ENCODE measurements at places on chromosomes 3 and 15.

DNA sequence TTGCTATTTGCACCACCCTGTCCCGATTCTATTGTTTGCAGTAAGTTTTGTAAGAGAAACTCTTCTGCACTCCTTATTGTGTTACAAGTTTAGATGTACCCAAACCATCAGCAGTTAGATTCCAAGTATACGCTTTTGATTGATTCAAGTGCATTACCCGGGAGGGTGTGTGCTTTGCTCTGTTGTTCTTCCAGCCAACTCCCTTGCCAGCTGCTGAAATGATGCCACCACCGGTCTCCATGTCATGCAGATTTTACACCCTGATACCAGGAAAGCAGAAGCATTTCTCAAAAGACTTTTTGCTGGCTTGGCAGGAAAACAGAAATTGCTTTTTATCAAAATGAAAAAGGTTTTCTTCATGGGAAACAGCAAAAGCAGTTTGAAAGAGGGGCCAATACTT, 1006.6 kb upstream of the CFAP20DC start:
- no peak for DNase-seq

DNA sequence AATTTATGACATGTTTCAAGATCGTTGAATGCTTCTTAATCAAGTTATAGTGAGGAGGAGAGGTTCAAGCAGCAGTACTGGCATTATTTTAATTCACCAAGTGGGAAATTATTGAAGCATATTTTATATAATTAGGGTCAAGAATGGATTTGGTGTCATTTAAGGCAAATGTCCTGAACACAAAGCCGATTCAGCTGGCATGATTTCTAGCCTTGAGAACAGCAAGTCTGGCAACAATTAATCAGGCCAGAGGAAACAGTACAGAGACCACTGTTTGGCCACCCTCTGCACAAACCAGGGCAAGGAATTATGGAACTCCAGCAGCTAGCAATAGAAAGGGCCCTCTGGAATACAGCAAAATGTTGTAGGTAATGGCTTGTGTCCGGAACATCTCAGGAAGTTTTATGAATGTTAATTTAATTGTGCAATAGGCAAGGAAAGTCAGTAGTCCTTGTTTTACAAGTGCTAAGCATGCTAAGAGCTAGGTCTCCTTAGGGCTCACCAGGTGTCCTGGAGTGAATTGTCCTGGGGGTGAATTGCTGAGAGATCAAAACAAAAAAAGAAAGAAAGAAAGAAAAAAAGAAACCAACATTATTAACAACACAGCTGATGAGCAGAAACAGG, 38.7 kb upstream of the SNRK start:
- no peak for DNase-seq

DNA sequence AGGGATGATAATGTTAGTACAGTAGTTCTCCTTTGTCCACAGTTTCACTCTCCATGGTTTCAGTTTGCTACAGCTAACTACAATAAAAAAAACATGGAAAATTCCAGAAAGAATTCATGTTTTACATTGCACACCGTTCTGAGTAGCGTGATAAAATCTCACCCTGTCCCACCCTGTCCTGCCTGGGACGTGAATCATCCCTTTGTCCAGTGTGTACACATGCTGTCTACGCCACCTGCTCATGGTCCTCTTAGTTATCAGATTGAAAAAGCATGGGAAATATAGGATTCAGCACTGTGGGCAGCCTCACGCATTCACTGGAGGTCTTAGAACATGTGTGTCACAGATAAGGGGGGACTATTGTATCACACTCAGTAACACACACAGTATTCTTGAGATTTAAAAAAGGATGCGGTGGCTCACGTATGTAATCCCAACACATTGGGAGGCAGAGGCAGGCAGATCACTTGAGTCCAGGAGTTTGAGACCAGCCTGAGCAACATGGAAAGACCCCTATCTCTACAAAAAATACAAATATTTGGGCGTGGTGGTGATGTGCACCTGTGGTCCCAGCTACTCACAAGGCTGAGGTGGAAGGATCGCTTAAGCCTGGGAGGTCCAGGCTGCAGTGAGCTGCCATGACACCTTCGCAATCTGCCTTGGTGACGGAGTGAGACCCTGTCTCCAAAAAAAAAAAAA, 8.7 kb upstream of the FLNB start:
- DNase-seq, result no peak

- DNase-seq, result no peak
These were observed 130.5 kb upstream of the NR2E3 start for GRCh38 chr15:71679793-71680353.

- DNase-seq, result no peak
These were observed 339.7 kb upstream of the RASGRP1 start for GRCh38 chr15:38904298-38904697.

All from NT2/D1 (cell line).